K562 (cell line): ENCODE measurements at places on chromosomes 7 and 10.

DNA sequence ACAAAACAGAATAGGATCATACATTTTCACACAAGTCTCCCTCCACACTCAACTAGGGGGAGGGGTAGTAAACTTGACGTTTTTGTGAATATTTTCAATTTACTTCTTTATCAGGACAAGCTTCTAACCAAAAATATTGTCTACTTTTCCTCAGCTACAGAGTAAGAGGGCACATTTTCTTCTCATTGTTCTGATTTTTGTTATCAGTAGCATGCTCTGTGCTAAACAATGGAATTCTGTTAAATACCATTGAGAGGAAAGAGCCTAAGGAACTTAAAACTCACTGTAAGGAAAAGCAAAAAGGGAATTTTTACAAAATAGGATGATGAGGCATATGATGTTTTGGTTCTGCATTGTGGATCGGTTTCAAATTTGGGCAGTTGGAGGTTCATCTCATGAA, 41.2 kb downstream of the ANLN start:
- DNase-seq, result no peak

DNA sequence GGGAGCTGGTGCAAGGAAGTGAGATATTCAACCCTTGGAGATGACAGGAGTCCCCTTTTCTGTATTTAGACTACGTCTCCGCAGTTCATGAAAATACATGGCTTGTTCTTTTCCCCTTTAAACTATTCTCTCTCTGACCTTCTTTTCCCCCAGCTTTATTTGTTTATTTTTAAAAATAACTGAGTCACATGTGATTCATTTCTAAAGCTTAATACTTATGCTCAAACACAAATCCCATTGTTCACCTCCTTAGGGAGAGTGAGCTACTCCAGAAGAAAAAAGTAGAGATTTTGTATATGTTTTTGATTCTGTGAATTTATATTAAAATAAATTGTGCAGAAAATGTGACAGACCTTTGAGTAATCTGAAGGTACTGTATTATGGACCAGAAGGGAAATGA, 35.9 kb upstream of the FZD1 start:
- no peak for DNase-seq

DNA sequence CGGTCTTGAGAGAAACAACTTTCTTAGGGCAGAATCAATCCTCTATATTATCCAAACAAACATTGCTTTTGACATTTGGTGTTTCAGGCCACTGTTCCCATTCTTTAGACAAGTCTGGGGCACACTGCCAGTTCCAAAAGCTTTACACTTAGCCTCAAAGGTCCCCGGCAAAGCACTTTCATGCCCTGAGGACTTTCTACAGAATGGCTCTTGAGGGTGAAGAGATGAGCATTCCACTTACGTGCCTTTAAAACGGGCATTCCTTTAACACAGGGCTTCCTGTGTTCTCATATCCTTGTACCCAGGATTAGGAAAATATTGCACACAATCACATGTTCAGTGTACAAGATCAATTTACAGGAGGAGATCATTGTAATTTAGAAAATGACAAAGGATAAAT, 13.1 kb upstream of the TMEM213 start:
- DNase-seq, result no peak

DNA sequence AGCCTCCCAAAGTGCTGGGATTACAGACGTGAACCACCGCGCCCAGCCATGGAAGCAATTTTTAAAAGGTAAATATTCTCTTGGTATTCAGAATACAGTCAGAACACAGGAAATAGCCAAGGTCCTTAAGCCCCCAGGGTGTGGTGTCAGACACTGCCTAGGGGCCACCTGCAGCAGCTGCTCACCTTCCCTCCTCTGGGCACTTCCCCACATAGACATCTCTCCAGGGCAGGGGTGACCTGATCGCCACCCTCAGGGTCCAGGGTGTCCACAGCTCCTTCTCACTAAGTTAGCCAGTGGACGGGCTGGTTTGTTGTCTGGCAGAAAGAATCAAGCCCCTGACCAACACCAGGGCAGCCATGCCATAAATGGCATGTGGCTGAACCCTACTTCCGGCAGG, 15.9 kb downstream of the URGCP start:
- no peak for DNase-seq

DNA sequence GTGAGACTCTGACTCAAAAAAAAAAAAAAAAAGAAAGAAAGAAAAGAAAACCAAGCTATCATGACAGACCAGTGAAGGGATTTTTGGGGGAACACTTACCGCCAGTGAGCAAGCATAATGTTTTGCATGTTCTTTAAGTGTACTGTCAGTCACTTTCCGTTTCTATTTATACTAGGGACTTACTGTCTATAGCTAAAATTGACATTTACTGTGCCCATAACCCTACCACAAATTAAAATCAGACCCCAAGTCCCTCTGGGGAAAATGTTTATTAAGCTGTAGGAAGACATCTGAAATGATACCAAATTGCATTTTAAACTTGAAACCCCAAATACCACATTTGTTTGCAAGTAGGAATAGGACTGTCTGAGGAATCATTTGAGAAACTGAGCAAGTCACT, 252.8 kb downstream of the TRIL start:
- no peak for DNase-seq

- DNase-seq, result no peak
Observed at GRCh38 chr7:151818674-151819519, 58.0 kb downstream of the PRKAG2 start.

- no peak for DNase-seq
Observed at GRCh38 chr10:42594246-42594650, 44.1 kb downstream of the ZNF33B start.

- no peak for DNase-seq
Observed at GRCh38 chr7:92717623-92717992, 118.8 kb downstream of the CDK6 start.

- DNase-seq, result no peak
Observed at GRCh38 chr10:131231965-131232541, 79.5 kb downstream of the TCERG1L start.

DNA sequence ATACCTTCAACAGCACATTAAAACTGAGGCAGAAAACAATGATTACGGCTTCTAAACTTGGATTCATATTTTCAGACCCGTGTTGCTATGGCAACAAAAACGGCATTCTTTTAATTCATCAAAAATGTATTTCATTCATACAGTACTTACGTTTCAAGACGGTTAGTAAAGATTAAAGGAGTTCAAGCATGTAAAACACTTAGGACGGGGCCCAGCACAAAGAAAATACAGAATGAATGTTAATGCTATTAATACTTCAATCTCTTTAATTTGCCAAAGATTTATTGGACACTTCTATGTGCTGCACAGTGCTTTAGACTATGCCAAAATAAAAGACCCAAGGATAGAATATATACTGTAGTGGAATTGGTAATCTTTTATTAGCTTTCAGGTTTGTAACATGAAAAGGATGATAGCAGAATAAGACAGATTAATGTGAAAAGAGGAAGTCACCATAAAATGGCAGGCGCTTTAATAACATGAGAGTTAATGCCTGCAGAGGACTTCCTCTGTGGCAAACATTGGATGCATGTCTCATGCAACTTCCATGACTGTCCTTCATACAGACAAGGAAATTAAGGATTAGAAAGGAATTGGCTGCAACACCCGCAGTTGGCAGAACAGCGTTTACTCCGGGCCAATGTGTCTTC, 201.6 kb upstream of the KLF6 start:
- DNase-seq, result no peak

DNA sequence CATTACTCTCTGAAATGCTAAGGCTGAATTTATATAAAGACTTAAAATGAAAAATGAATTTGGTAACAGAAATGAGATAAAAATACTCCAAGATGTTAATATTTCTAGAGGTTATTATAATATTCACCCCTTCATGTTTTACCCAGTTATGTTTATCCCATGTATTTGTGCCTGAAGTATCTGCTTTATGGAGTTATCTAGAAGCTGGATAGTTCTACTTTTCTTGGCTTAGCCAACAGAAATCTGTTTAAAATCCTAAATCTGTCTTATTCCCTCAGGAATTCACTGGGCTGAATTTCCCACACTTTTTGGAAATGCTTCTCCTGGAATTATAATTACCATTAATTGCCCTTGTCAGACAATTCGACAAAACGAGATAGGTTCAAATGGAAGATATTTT, 201.6 kb downstream of the THSD7A start:
- DNase-seq, result no peak

GRCh38 chr7:71682841-71683781, 551.2 kb downstream of the GALNT17 start:
- DNase-seq, result no peak

- no peak for DNase-seq
Observed at GRCh38 chr10:29253690-29254029, 35.2 kb upstream of the LYZL1 start.

DNA sequence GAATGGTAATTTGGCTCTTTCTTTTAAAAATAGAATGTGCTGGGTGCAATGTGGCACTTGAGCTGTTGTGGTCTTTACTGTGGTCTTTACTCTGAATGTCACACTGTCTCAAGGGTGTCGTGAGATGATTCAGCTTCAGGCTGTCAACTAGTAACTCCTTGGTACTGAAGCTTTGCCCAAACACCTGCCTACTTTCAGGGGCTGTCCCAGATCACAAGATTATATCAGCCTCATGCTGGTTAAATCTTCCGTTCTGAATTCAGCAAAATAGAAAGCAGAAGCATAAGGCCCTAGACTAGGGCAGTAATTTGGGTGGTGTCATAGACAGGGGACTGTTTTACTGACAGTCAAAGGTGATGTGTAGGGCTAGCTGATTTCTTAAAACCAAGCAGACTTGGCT, 110.9 kb downstream of the BAMBI start:
- no peak for DNase-seq

GRCh38 chr7:101081432-101081831, 3.8 kb upstream of the TRIM56 start:
- DNase-seq, result no peak

- DNase-seq, result no peak
Observed at GRCh38 chr7:125149151-125149550, 219.5 kb upstream of the POT1 start.

GRCh38 chr10:9869606-9870176, 1148.0 kb upstream of the CELF2 start:
- DNase-seq, result peak; percentile 6

DNA sequence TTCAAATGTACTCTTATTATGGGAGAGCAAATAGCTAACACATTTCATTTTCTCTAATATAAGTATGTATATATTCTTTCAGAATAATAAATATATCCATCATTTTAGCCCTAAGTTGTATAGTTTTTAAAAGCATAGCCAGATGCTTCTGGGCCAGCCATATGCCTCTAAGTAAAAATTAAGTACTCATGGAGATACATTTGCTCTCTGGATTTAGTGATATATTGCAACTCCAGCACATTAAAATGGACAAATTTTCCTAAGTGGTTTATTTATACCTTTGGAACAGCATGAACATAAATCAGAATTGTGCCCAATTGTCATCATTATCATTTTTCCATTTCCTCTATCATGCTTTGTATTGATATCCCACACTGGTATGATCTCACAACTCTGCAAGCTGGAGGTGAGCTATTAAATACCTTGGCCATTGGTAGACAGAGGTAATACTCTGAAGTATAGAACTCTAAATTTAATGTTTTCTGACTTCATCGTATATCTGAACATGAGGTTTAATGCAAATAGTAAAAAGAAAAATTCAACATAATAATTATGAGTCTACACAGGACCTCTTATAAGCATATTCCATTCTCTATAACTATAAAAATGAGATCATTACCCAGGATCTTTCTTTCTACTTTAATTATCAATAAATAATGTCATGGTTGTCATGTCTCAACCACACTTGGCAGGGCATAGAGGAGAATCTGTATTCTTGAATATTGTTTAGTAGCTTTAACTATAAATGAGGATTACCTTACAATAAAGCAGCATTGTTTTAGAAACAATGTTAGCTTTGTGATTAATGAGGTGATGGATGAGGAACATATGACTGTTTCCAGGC, 90.8 kb downstream of the AGMO start:
- no peak for DNase-seq

DNA sequence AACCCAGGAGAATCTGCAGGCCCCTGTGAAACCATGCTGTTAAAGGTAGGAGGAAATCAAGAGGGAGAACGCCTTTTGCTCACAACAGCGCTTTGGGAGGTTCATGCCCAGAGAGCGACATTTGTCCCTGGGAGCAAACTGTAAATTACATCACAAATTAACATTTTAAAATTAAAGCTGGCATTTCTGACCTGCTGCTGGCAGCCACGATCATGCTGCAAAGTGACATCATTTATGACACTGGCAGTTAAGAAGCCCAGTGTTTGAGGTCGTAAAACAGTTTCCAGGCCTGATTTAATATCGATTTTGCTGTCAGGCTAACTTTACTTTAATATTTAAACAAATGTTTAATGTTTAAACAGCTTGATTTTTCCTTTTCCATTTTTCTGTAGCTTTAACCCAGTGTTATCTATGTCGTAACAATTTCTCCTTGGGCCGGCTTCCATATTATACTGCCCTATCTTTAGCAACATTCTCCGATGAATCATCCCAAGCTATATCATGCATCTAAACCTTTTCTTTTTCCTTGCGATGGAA, 86.5 kb upstream of the NPVF start:
- DNase-seq, result no peak

DNA sequence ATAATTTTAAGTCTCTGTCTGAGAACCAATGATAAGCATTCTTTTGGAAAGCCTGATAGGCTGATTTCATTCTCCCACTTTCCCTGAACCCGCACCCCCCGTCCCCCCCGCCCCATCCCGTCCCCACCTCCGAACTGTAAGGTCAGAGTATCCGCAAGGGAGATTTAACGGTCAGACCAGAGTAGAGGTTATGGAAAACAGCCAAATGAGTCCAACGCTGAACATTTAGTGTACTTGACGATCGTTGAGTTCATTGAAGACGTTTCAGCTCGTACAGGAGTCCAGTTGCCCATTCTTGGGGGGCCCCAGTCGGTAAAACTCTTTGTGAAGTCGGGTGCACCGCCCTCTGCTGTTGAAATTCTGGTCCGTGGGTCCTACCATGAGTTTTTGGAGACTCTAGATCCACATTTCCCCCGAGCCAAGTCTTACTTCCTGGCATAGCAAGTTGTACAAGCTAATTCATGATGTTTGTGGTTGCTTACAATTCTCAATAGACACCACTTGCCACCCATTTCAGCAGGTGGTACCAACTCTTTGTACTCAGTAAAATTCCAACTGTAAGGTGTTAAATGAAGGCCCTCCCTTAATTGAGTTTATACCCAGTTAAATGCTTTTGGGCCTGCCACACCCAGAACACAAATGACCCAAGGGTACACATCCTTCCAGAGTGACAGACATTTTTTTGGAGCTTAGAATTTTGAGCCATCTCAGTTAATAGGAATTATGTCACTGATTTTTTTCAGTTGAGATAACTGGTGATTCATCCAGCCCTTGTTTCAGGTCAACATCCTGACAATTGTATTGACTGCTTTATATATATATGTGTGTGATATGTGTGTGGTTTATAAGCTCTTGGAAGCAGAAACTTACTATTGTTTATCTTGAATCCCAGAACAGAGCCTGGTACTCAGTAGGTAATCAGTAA, 1.2 kb downstream of the MARCHF5 start:
- DNase-seq, result peak; percentile 49

DNA sequence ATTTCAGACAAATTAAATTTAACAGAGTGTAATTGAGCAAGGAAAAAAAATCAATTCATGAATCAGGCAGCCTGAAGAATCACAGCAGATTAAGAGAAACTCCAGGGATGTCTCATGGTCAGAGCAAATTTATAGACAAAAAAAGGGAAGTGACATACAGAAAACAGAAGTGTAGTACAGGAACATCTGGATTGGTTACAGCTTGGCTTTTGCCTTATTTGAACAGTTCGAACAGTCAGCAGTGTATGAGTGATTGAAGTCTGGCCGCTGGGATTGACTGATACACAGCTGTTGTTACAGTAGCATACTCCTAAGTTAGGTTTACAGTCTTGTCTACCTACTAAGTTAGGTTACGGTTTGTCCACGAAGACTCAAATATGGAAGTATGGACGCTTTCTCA, 255.3 kb downstream of the HPSE2 start:
- DNase-seq, result no peak

GRCh38 chr7:141397236-141398163, 153.7 kb upstream of the AGK start:
- no peak for DNase-seq
